ENCODE measurements at places on chromosomes 3 and 15.

DNA sequence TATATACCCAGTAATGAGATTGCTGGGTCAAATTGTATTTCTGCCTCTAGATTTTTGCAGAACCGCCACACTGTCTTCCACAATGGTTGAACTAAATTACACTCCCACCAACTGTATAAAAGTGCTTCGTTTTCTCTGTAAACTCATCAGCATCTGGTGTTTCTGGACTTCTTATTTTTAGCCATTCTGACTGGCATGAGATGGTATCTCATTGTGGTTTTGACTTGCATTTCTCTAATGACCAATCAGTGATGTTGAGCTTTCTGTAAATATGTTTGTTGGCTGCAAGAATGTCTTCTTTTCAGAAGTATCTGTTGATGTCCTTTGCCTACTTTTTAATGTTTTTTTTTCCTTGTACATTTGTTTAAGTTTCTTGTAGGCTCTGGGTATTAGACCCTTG, 182.9 kb upstream of the TRIM42 start:
- no peak for DNase-seq

- DNase-seq = no peak
Measured at GRCh38 chr15:94352636-94353487, 121.5 kb downstream of the MCTP2 start.

DNA sequence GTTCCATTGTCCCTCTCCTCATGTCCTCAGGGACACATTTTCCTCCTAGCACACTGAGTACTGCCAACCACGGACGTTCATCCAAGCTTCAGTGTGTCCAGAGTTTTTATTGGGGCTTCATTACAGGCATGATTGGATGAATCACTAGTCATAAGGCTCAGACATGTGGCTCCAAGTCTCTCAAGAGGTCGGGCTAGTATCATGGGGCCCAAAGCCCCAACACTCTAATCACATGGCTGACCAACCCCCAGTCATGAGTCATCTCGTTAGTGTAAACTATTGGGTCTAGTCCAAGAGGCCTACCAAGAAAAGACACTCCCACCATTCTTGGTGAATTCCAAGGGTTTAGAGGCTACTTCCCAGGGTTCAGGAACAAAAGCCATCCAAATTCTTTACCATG, 4.4 kb downstream of the TERC start:
- DNase-seq = no peak

DNA sequence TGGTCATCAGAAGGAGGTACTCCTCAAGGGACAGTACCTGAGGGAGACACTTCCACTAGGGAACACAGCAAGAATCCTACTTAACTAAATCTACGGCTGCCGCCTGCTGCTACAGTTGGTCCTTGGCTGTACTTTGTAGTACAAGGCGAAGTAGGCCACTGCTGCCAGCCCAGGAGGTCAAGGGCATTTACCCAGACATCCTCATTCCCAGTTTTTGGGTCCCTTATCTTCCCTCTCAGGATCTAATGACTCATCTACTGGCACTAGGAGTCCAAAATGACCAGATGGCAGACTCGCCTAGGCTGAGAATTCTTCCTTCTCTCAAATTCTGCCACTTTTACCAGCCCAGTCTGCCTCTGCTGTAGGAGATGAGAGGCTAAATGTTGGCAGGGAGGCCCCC, 27.1 kb upstream of the LAMP3 start:
- DNase-seq = no peak
